ENCODE measurements at places on chromosomes 12 and 14. TPM values are rescaled to one million over a fixed set of nuclear protein-coding genes. Genes with fewer than 3 reads are reported as not detected.
A peak's percentile ranks its signal among the peaks of the same experiment; 100 is the strongest.

GRCh38 chr12:54697851-54698250 lies 49.7 kb upstream of the DCD start:
- H3K27me3 ChIP-seq = peaks cover 16% of the 10 kb centered on the region
- no peaks in the 10 kb centered on the region for H3K4me1 ChIP-seq
- H3K27ac ChIP-seq = no peak overlapping the region
- no peak for DNase-seq
- no peaks in the 10 kb centered on the region for H3K36me3 ChIP-seq

- H3K4me3 ChIP-seq = no peak overlapping the region
- DNase-seq = no peak
- peaks cover 18% of the 10 kb centered on the region for H3K36me3 ChIP-seq
- H3K27me3 ChIP-seq = peaks cover 2% of the 10 kb centered on the region
- H3K4me1 ChIP-seq = peaks cover 69% of the 10 kb centered on the region
These were observed 51.9 kb downstream of the SYNE2 start for GRCh38 chr14:63904724-63905123.

GNG2 gene
- total RNA-seq = 126 TPM

HOXC4 gene
- total RNA-seq = not detected

GRCh38 chr14:78135450-78135891 lies 34.7 kb upstream of the NRXN3 start:
- no peak overlapping the region for H3K4me3 ChIP-seq
- H3K27me3 ChIP-seq = peaks cover 3% of the 10 kb centered on the region
- H3K27ac ChIP-seq = no peak overlapping the region
- no peak for DNase-seq

DNA sequence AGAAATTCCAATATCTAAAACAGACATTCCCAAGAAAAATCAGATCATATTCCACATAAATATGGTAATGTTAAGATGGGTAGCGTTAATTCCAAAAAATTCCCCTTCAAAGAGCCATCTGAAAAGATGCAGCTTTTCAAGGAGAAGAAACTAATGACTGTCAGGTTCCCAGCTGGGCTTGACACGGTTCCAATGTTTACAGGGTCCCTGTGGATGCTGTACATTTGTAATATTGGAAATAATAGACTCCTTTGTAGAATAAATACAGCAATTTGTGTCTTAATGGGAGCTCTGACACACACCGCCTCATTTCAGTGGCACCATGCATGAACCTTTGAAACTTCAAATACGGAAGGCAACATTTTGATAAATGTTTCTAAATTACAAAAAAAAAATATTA lies 140.6 kb downstream of the ITPR2 start:
- peaks cover 2% of the 10 kb centered on the region for H3K27me3 ChIP-seq
- H3K4me1 ChIP-seq = no peaks in the 10 kb centered on the region
- no peak for DNase-seq

TSHR gene
- total RNA-seq = 0.47 TPM

DNA sequence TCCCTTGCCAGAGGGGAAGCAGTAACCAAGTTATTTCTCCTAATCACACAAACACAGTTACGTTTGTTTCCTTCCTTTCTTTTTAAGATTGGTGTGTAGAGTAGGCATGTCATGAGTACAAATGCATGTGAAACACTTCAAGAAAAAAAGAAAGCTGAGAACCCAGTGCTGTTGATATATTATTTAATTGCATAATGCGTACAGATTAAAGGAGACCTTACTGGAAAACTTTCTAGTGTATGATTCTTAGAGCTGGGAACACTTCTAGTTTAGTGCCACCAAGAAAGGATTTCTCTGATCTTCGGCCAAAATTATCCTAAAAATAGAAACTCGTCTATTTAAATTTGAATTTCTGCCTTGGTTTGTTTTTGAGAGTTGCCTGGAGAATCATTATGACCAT lies 365.5 kb downstream of the CCDC91 start:
- no peaks in the 10 kb centered on the region for H3K27me3 ChIP-seq
- no peak for DNase-seq
- no peaks in the 10 kb centered on the region for H3K36me3 ChIP-seq

- H3K4me1 ChIP-seq = no peaks in the 10 kb centered on the region
- DNase-seq = no peak
- no peak overlapping the region for H3K4me3 ChIP-seq
- no peaks in the 10 kb centered on the region for H3K27me3 ChIP-seq
These were observed 12.1 kb downstream of the ACADS start for GRCh38 chr12:120737557-120738251.

GRCh38 chr14:69263364-69263763 lies 3.4 kb downstream of the GALNT16 start:
- no peak overlapping the region for H3K4me3 ChIP-seq
- no peak overlapping the region for H3K27ac ChIP-seq
- DNase-seq = no peak
- peaks cover 41% of the 10 kb centered on the region for H3K27me3 ChIP-seq
- peaks cover 6% of the 10 kb centered on the region for H3K4me1 ChIP-seq

- no peak overlapping the region for H3K27ac ChIP-seq
- no peak overlapping the region for H3K4me3 ChIP-seq
- H3K36me3 ChIP-seq = peaks cover 4% of the 10 kb centered on the region
- peaks cover 26% of the 10 kb centered on the region for H3K27me3 ChIP-seq
- H3K4me1 ChIP-seq = peaks cover 18% of the 10 kb centered on the region
- no peak for DNase-seq
These were observed 253.1 kb upstream of the PELI2 start for GRCh38 chr14:55864890-55865655.

KLRB1 gene
- 0.15 TPM for total RNA-seq

- peaks cover 50% of the 10 kb centered on the region for H3K4me1 ChIP-seq
- peak overlapping the region; percentile 70 for H3K27ac ChIP-seq
- peak; percentile 42 for DNase-seq
- H3K36me3 ChIP-seq = no peaks in the 10 kb centered on the region
These were observed 31.0 kb upstream of the LGALS3 start for GRCh38 chr14:55097881-55098560.

- H3K4me1 ChIP-seq = peaks cover 89% of the 10 kb centered on the region
- H3K4me3 ChIP-seq = peak overlapping the region; percentile 94
- no peaks in the 10 kb centered on the region for H3K27me3 ChIP-seq
- peaks cover 61% of the 10 kb centered on the region for H3K36me3 ChIP-seq
These were observed 7.5 kb downstream of the BTG1 start for GRCh38 chr12:92138144-92138543.

GRCh38 chr12:25713264-25713663 lies 160.2 kb upstream of the LMNTD1 start:
- no peaks in the 10 kb centered on the region for H3K36me3 ChIP-seq
- no peaks in the 10 kb centered on the region for H3K4me1 ChIP-seq
- no peaks in the 10 kb centered on the region for H3K27me3 ChIP-seq

DNA sequence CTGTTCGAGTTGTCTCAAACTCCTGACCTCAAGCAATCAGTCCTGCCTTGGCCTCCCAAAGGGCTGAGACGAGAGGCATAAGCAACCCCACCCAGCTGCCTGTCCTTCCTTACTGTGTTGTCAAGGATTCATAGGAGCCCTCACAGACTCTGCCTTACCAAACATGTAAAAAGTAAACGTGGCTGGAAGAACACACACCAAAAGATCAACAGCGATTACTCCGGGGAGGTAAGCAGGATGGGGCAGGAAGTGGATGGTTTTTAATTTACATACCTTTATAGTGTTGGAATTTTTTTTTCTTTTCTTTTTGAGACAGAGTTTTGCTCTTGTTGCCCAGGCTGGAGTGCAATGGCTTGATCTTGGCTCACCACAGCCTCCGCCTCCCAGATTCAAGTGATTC lies 61.5 kb upstream of the EGLN3 start:
- no peak for DNase-seq
- peaks cover 32% of the 10 kb centered on the region for H3K36me3 ChIP-seq
- H3K4me1 ChIP-seq = peaks cover 48% of the 10 kb centered on the region
- H3K27ac ChIP-seq = no peak overlapping the region
- H3K27me3 ChIP-seq = peaks cover 3% of the 10 kb centered on the region
- H3K4me3 ChIP-seq = peak overlapping the region; percentile 41
